ENCODE measurements at places on chromosomes 16 and 17. TPM values are rescaled to one million over a fixed set of nuclear protein-coding genes. Genes with fewer than 3 reads are reported as not detected.

GRCh38 chr16:84308120-84308519, 13.4 kb downstream of the WFDC1 start:
- H3K27ac ChIP-seq = no peak overlapping the region
- no peak for DNase-seq
- H3K4me3 ChIP-seq = no peak overlapping the region
- H3K4me1 ChIP-seq = no peaks in the 10 kb centered on the region
- no peaks in the 10 kb centered on the region for H3K36me3 ChIP-seq

DNA sequence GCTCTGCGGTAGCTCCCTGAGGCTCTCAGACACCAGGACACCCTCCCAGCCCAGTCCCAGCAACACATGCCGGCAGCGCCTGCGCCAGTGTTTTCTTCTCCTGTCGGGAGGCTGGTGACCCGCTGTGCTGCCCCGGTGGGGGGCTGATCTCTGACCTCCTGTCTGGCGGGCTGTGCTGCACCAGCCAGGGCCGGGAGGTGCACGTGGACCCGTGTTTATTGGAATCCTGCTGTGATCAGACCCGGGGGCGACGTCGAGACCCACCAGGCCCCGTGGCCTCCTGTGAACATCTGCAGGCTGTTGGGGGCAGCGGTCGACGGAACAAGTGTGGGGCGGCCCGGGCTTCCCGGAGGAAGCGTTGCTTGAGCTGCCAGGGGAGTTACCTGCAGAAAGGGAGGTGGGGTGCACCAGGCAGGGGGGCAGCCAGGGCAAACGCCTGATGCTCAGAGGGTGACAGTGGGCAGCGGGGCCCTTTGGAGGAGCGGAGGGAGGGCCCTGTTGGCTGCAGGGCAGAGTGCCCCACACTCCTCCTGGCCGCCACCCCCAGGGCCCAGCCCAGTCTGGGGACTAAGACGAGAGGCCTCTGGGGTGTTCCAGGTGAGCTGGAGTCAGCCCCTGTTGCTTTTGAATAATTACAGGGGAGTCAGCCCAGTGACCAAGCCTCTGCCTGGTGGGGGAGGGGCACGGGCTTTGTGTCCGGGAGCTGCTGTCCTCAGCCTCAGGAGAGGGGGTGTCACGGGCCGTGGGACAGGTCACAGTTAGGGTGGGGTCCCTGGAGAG, 2.3 kb upstream of the SSTR5 start:
- no peak for DNase-seq
- no peaks in the 10 kb centered on the region for H3K4me1 ChIP-seq
- no peaks in the 10 kb centered on the region for H3K36me3 ChIP-seq
- H3K4me3 ChIP-seq = no peak overlapping the region
- no peak overlapping the region for H3K27ac ChIP-seq

- peaks cover 95% of the 10 kb centered on the region for H3K4me1 ChIP-seq
- no peak for DNase-seq
- H3K4me3 ChIP-seq = peak overlapping the region; percentile 47
- H3K27ac ChIP-seq = peak overlapping the region; percentile 40
- H3K36me3 ChIP-seq = no peaks in the 10 kb centered on the region
Measured at GRCh38 chr16:85168732-85169256, 56.5 kb upstream of the CIBAR2 start.

DNA sequence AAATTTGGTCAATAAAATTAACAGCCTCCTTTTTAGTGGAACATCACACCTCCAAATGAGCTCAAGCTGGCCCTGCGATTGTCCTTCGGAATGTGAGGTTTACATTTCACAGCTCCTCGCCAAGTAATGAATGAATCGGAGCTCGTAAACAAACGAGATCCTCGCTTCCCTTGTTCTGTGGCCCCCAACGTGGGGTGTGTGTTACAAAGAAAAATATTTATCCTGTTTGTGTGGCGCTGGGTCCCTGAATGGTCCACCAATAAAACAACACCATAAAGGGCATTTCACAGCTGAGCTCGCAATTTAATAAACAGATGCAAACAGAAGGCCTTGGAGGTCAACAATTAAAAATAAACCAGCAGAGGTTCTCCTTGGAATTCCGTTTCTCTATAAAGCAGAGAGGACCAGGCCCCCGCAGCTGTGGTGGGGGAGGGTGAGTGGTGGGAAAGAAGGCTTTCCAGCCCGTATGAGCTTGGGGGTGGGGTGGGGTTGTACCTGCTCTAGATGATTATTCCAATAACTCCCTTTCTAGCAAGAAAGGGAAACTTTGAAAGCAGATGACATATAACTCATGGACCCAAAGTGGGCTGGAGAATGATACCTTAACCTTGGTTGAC, 393.9 kb upstream of the SALL1 start:
- no peaks in the 10 kb centered on the region for H3K4me1 ChIP-seq
- H3K4me3 ChIP-seq = no peak overlapping the region
- H3K27me3 ChIP-seq = no peaks in the 10 kb centered on the region
- no peak for DNase-seq
- no peak overlapping the region for H3K27ac ChIP-seq
- no peaks in the 10 kb centered on the region for H3K36me3 ChIP-seq

- DNase-seq = no peak
- peak overlapping the region; percentile 65 for H3K27ac ChIP-seq
- no peaks in the 10 kb centered on the region for H3K27me3 ChIP-seq
- H3K4me3 ChIP-seq = no peak overlapping the region
Measured at GRCh38 chr16:1655269-1655807, 22.7 kb upstream of the JPT2 start.

- H3K4me1 ChIP-seq = peaks cover 46% of the 10 kb centered on the region
- peak overlapping the region; percentile 90 for H3K4me3 ChIP-seq
- DNase-seq = no peak
- H3K36me3 ChIP-seq = no peaks in the 10 kb centered on the region
- no peaks in the 10 kb centered on the region for H3K27me3 ChIP-seq
Measured at GRCh38 chr17:6555331-6556120, 829 bp downstream of the PITPNM3 start.

GRCh38 chr17:33126086-33126485, 134.4 kb downstream of the SPACA3 start:
- H3K27ac ChIP-seq = no peak overlapping the region
- H3K4me3 ChIP-seq = no peak overlapping the region
- DNase-seq = no peak
- no peaks in the 10 kb centered on the region for H3K27me3 ChIP-seq

- no peaks in the 10 kb centered on the region for H3K27me3 ChIP-seq
- no peaks in the 10 kb centered on the region for H3K36me3 ChIP-seq
- no peak for DNase-seq
Measured at GRCh38 chr16:87945351-87946042, 5.7 kb upstream of the BANP start.

GRCh38 chr17:56596691-56597494, 3.4 kb downstream of the NOG start:
- peak overlapping the region; percentile 53 for H3K4me3 ChIP-seq
- no peaks in the 10 kb centered on the region for H3K36me3 ChIP-seq
- no peak for DNase-seq
- no peak overlapping the region for H3K27ac ChIP-seq
- H3K27me3 ChIP-seq = peaks cover 25% of the 10 kb centered on the region
- peaks cover 36% of the 10 kb centered on the region for H3K4me1 ChIP-seq

- DNase-seq = no peak
- no peak overlapping the region for H3K4me3 ChIP-seq
- no peak overlapping the region for H3K27ac ChIP-seq
- H3K36me3 ChIP-seq = no peaks in the 10 kb centered on the region
- H3K4me1 ChIP-seq = no peaks in the 10 kb centered on the region
- H3K27me3 ChIP-seq = no peaks in the 10 kb centered on the region
Measured at GRCh38 chr17:34845296-34845695, 116.0 kb downstream of the CCT6B start.

DNA sequence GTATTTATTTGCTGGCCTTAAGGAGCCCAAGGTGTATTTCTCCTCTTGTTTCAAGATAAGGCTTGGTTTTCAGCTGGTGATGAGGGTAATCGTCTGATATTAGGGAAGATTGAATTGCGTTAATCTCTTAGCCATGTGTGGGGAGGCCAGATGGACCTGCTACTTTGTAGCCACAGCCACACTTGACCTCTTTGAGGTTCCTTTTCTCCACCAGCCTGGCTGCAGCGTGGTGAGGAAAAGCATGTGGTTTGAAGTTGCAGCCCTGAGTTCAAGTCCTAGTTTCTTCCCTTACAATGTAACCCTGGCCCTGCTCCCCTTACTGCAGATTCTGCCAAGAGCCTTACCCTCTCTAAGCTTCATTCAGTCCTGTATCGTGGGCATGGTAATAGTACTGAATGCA, 3.1 kb downstream of the MINK1 start:
- peaks cover 11% of the 10 kb centered on the region for H3K36me3 ChIP-seq
- peaks cover 76% of the 10 kb centered on the region for H3K4me1 ChIP-seq
- H3K27me3 ChIP-seq = no peaks in the 10 kb centered on the region
- H3K4me3 ChIP-seq = no peak overlapping the region

DNA sequence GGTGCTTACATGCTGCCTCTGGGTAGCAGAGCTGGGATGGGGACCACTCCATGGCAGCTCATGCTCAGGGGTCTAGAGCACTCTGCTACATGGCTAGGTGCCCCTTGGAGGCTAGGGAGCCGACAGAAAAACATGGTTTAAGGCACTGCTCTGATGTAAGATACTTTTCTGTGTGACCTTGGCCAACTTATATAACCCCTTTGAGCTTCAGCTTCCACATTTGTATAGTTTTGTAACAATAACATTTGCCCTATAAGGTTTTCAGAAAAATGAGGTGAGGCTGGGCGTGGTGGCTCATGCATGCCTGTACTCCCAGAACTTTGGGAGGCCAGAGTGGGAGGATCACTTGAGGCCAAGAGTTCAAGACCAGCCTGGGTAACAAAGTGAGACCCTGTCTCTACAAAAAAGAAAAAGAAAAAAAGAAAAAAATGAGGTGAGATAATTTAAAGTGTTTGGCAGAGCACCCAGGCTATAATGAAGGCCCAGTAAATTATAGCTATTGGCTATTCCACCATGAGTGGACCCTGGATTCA, 3.2 kb downstream of the CES4A start:
- no peak for DNase-seq
- no peaks in the 10 kb centered on the region for H3K27me3 ChIP-seq
- no peaks in the 10 kb centered on the region for H3K36me3 ChIP-seq
- H3K4me1 ChIP-seq = peaks cover 12% of the 10 kb centered on the region
- no peak overlapping the region for H3K4me3 ChIP-seq
- H3K27ac ChIP-seq = no peak overlapping the region

DNA sequence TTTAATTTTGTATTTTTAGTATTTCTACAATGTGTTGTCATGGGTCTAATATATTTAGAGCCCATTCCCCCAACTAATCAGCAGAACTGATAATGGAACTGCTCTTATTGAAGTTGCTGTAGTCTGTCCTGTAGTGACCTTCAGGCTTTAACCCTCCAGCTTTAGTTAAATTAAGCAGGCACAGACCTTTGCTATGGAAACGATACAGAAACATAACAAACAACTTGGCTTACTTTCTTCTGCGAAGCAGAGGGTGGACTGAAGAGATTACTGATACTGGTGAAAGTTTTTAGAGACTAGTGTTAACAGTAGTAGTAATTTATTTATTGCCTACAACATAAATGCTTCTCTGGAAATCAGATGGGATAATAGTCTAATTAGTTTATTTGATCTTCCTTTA, 61.4 kb downstream of the NFATC3 start:
- no peak for DNase-seq
- H3K4me3 ChIP-seq = no peak overlapping the region

- DNase-seq = no peak
- H3K4me3 ChIP-seq = no peak overlapping the region
- H3K27ac ChIP-seq = no peak overlapping the region
- H3K4me1 ChIP-seq = no peaks in the 10 kb centered on the region
- H3K36me3 ChIP-seq = no peaks in the 10 kb centered on the region
Measured at GRCh38 chr16:85480727-85481101, 132.4 kb upstream of the GSE1 start.

GRCh38 chr16:14345512-14346115, 274.5 kb downstream of the MRTFB start:
- no peaks in the 10 kb centered on the region for H3K27me3 ChIP-seq
- peaks cover 5% of the 10 kb centered on the region for H3K4me1 ChIP-seq
- H3K36me3 ChIP-seq = no peaks in the 10 kb centered on the region
- H3K27ac ChIP-seq = no peak overlapping the region
- DNase-seq = no peak
- H3K4me3 ChIP-seq = no peak overlapping the region

DNA sequence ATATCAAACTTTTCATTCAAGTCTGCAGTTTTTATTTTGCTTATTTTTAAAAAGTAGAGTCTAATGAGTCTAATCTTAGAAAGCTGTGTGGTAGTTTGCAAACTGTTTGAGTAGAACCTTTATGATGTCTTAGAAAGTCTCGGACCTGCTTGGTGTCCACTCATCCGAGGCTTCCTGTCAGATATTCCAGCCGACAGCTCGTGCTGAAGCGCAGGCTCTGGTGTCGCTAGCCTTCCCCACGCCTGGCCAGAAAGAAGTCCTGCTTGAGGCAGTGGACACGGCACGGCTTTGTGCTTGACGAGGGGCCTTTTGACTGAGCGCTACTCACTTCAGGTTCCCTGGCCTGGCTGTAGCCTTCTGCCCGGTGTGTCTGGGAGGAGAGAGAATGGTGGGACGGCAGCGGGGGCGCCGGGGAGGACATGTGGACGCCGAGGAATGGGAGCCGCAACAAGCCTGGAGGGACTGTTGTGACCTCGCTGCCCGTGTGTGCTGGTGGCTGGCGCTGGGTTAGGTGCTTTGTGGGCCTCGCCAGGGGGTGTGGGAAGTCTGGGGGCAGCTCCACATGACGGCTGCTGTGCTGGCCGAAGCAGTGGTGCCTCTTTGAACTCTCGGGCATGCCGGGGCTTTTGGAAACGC, 33.5 kb downstream of the BANP start:
- H3K4me1 ChIP-seq = no peaks in the 10 kb centered on the region
- H3K27ac ChIP-seq = no peak overlapping the region
- H3K4me3 ChIP-seq = no peak overlapping the region

- no peak overlapping the region for H3K27ac ChIP-seq
- H3K36me3 ChIP-seq = no peaks in the 10 kb centered on the region
- DNase-seq = no peak
- H3K27me3 ChIP-seq = no peaks in the 10 kb centered on the region
- no peaks in the 10 kb centered on the region for H3K4me1 ChIP-seq
- no peak overlapping the region for H3K4me3 ChIP-seq
Measured at GRCh38 chr16:63442246-63442645, 1406.0 kb upstream of the CDH8 start.

The LITAFD gene
- not detected for total RNA-seq

The TP53TG3 gene
- 0.91 TPM for total RNA-seq

The ATP2C2 gene
- 25.8 TPM for total RNA-seq

The TEX14 gene
- not detected for total RNA-seq

The KRT34 gene
- 0.40 TPM for total RNA-seq

The GPR139 gene
- not detected for total RNA-seq

The MT1M gene
- 0.57 TPM for total RNA-seq

The GLIS2 gene
- total RNA-seq = 1.7 TPM

The SHBG gene
- total RNA-seq = not detected
